Natural killer cell treated with Interleukin-12 subunit alpha and Interleukin-12 subunit beta and Interleukin-15 and Interleukin-18, amount 100 ng/mL, for 72 hours (primary cell): ENCODE measurements at places on chromosomes 3 and 15.

GRCh38 chr3:53155760-53156159, 5.2 kb upstream of the PRKCD start:
- DNase-seq: no peak

DNA sequence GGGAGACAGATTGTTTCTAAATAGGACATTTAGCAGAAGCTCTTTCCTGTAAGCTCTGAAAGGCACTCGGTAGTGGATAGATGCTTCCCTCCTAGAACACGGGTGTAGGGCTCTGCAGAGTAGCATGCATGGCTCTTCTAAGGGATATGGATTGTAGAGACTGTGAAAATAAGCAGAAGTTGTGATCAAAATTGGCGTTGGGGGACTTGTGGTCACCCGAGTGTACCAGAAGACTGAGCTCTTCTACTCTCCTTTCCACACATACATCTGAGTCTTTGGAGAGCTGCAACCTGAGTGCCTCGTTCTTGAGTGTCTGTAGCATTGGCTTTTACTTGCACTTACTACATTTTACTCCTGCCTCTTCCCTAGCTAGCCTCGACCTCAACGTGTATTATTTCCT, 197.7 kb downstream of the LPP start:
- DNase-seq: no peak

DNA sequence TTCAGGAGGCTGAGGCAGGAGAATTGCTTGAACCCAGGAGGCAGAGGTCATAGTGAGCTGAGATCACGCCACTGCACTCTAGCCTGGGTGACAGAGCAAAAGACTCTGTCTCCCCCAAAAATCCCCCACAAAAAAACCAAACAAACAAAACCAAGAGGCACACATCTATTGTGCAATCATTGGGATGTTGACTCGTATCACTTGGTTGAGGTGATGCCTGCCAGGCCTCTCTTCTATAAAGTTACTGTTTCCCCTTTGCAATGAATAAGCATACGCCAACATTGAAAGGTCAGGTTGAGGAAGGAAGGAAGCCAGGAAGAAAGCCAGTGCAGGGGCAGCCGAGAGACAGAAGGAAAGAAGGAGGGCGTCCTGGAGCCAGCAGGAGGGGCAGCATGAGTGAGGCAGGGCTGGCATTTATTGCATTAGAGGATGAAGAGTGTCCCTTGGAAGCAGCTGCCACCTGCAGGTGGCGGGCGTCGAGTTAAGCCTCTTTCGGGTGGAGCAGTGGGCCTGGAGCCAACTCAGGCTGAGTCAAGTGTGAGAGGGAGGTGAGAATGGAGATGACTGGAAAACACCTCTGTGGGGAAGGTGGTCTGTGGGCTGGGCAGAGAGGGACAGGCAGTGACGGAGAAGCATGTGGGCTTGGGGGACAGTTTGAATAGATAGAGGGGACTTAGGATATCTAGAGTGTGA, 8.3 kb upstream of the CSPG4 start:
- DNase-seq: peak; percentile 61

GRCh38 chr15:27050163-27050562, 79.2 kb downstream of the GABRG3 start:
- DNase-seq: no peak

GRCh38 chr3:54519493-54519892, 397.1 kb downstream of the CACNA2D3 start:
- DNase-seq: no peak
